Right ventricle myocardium inferior (tissue), 1 donor: ENCODE measurements at places on chromosomes 3 and 15. TPM values are rescaled to one million over a fixed set of nuclear protein-coding genes. Genes with fewer than 3 reads are reported as not detected.

- DNase-seq = no peak
These were observed 298.4 kb downstream of the GAP43 start for GRCh38 chr3:115921711-115922110.

DNA sequence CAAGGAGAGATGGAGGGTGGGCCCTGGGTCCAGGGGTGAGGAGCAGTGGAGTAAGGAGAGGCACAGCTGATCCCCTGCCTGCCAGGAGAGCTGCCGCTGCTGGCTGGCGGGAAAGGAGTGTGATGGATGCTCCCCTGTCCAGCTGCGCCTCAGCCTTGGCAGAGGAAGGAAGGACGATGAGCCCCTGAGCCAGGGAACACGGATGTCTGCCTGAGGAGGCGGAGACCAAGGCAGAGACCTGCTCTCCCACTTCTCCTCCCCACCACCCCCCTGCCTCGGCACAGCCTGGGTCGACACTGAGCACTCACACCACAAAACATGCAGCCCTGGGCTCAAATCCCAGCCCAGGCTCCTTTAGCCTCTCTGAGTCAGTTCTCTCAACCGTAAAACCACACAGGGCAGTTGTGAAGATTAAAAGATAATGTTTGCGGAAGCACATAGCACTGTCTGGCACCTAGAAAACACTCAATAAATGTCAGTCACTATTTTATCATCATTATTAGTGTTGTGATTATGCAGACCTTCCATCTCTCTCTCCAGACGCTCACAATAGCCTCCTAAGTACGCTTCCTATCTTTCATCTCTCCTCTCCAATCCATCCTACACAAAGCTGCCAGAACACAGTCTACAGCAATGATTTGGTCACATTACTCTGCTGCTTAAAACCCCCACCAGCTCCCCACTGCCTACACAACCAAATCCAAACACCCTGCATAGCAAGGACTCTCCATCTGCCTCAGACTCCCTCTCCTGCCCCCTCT is 52.2 kb downstream of the SEMA5B start:
- DNase-seq = no peak

- DNase-seq = no peak
These were observed 67.1 kb upstream of the AKAP13 start for GRCh38 chr15:85313339-85313738.

GRCh38 chr15:76377217-76377616 is 40.6 kb downstream of the ISL2 start:
- no peak for DNase-seq

The ECE2 gene
- not detected for total RNA-seq

GRCh38 chr3:189490749-189491148 is 140.4 kb upstream of the TP63 start:
- no peak for DNase-seq

The MLF1 gene
- 191 TPM for total RNA-seq

- no peak for DNase-seq
These were observed 200.6 kb upstream of the ATP11B start for GRCh38 chr3:182592747-182593146.

The SLC28A2 gene
- not detected for total RNA-seq

DNA sequence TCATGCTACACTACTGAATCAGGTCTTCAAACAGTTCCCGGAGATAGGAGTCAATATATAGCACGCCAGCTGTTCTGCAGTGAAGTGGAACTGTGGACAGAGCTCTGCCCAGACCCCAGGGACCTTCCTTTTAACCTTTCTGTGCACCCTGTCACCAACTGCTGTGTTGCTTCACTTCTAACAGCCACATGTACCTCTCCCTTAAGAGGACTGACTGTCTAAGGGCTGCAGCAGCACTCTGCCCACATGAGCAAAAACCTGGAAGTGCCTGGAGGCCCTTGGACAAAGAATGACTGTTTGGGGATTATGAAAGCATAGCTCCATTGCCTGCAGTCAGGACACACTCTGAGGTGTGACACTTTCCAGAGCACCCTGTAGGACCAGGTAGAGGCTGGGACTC is 88.3 kb upstream of the CTNNB1 start:
- no peak for DNase-seq

- DNase-seq = no peak
These were observed 688.6 kb upstream of the ZNF385D start for GRCh38 chr3:22439626-22440025.

DNA sequence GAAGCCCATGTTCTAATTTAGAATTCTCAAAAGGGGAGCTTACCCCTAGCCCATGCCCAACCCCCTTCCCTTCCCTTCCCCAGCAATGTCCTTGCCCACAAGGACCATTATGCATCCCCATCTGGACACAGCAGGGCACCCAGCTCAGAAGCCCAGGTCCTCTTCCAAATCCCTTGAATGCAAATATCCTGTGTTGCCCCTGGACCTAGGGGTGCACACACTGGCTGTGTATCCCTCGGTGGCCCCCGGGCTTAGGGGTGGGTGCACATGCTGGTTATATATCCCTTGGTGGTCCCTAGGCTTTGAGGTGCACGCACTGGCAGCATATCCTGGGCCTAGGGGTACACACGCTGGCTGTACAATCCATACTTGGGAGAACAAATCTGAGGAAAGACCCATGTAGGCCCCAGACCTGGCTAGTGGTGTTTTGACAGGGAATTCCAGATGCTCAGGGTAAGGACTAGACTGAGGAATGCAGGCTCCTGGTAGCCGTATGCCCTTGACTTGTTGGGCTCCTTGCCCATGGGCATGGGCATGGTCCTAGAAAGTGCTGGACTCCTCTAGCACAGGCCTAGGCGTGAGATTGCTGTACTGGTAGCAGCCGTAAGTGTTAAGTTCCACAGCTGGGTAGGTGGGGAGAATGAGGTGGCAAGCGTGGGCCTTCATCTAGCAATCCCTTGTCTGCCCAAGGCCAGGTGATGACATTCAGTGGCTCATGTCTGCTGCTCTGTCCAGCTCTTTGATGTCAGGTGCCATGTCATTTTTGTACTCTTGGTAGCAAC is 222.4 kb downstream of the OPA1 start:
- no peak for DNase-seq

DNA sequence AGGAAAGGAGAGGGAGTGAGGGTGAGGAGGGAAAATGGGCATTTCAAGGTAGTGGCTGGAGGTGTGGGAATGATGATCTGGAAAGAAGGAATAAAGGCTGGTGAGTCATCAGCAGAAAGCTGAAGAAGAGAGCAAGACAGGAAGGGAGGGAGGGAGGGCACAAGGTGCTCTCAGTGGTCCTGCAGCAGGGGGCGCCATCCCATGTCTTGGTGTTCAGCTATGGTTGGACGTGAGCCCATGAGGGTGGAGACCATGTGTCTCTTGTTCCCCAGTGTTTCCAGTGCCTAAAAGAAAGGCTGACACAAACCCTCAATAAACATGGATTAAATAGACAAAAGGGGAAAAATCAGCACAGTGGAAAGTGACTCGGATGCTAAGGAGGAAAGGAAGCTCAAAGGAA is 228.5 kb downstream of the NTRK3 start:
- DNase-seq = no peak

- DNase-seq = no peak
These were observed 56.9 kb upstream of the NR2C2 start for GRCh38 chr3:14890476-14890875.

The LTK gene
- 1.5 TPM for total RNA-seq

GRCh38 chr15:68524753-68525584 is 53.8 kb upstream of the CORO2B start:
- DNase-seq = no peak

The LINGO1 gene
- total RNA-seq = 0.78 TPM

- DNase-seq = no peak
These were observed 269.2 kb upstream of the CNTN3 start for GRCh38 chr3:74883690-74884089.

- DNase-seq = no peak
These were observed 344.8 kb downstream of the ERC2 start for GRCh38 chr3:56123487-56123886.

DNA sequence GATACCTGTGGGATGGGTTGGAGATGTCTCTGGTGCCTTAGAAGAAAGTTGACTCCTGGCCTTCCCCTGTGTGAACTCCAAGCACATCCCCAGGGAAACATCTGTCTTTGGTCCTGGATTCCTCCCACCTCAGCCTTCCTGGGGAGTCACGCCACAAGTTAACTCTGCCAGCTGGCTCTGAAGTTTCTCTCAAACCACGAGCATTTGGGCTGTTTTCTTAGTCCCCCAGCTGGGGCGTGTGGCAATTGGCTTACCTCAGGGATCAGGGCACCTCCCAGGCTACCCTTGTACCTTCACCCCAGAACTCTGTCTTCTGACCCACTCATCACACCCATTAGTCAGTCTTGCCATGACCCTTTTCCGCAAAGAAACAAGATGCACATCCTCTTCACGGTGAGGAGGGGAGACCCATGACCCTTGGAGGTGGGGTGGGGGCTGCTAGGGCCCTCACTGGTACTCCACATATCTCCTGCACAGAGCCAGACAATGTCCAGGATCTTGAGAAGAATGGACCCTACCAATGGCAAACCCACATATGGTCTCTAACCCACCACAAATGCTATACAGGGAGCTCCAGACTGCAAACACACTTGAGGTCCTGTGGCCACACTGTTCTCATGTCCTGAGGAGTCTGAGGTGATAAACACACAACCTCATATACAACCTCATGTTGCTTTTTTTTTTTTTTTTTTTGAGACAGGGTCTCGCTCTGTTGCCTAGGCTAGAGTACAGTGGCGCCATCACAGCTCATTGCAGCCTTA is 3.9 kb downstream of the NEIL1 start:
- peak; percentile 32 for DNase-seq

- DNase-seq = no peak
These were observed 7.4 kb downstream of the ZDHHC19 start for GRCh38 chr3:196203846-196204245.

DNA sequence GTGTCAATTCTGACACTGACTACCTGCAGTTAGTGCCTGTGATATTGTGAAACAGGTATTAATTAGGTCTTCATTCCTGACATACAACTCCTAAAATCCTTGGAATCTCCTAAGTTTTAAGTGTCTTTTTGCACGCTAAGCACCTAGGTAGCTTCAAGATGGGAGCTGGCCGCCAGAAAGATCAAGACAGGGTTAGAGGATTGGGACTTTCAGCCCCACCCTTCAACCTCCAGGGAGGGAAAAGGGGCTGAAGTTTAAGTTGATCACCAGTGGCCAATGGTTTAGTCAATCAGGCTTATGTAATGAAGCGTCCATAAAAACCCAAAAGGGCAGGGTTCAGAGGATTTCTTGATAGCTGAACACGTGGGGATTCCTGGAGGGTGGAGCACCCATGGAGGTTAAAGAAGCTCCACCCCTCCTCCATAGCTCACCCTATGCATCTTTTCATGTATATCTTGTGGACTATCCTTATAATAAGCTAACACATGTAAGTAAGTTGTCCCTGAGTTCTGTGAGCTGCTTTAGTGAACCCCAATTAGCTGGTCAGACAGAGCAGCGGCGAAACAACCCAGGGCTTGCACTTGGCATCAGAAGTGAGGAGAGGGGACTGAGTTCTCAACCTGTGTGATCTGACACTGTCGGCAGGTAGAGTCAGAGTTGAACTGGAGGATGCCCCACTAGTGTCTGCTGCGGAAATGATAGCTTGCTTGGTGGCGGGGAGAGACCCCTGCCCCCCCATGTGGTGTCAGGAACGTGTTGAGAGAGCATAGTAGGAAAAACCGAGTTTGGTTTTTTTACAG is 12.8 kb upstream of the SRP14 start:
- no peak for DNase-seq

GRCh38 chr15:22913646-22914380 is 66.4 kb downstream of the CYFIP1 start:
- no peak for DNase-seq

- DNase-seq = no peak
These were observed 47.4 kb downstream of the CCR4 start for GRCh38 chr3:32998631-32999451.

GRCh38 chr3:195770081-195770840 is 41.5 kb downstream of the MUC4 start:
- no peak for DNase-seq

The C3orf22 gene
- total RNA-seq = not detected

- peak; percentile 83 for DNase-seq
These were observed 145.0 kb downstream of the LRRK1 start for GRCh38 chr15:101063891-101064794.

GRCh38 chr15:68029959-68030358 is 24.2 kb upstream of the PIAS1 start:
- no peak for DNase-seq

- no peak for DNase-seq
These were observed 41.5 kb downstream of the DLG1 start for GRCh38 chr3:197256836-197257444.

DNA sequence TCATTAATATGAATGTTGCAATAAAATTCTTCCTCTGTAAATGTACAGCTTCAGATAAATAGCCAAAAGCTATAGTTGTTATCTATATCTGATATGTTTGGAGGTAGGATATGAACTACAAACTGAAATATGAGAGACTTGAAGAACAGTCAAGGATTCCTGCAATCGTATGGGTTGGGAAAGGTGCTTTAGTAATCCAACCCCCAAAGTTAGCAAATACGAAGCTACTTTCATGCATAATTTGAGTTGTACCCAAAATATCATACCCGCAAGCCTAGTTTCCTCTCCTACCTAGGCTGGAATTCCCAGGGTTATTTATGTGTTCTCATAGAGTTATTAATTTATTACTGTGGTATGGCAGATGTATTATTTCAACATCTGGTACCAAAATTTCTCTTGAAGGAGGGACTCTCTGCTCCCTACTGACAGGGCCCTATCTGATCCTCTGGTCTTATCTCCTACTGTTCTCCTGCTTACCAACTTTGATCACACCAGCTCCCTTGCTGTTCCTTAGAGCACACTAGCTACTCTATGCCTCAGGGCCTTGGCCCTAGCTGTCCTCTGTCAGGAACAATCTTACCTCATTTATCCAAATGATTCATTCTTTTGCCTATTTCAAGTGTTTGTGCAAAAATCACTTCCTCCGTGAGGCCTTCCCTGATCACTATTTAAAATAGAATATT is 140.4 kb upstream of the CCDC54 start:
- DNase-seq = no peak

DNA sequence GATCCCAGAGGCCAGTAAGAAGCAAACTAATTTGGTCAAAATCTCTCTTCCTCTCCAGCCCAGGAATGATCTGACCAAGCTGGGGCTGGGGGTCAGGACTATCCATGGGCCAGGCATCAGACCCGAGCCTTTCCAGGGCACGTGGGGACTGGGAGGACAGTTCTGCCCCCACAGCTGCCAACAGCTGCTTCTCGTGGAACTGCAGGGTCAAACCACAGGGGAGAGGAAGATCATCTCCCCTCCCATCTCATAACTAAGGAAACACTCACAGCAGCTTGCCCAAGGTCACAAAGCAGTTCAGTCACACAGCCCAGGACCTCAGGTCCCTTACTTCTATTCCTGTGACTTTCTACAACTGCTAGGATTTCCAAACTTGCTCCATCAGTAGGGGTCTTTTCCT is 47.1 kb downstream of the DAPK2 start:
- DNase-seq = no peak

The ASB14 gene
- 9.0 TPM for total RNA-seq
